ENCODE measurements at places on chromosomes 7 and 10.

DNA sequence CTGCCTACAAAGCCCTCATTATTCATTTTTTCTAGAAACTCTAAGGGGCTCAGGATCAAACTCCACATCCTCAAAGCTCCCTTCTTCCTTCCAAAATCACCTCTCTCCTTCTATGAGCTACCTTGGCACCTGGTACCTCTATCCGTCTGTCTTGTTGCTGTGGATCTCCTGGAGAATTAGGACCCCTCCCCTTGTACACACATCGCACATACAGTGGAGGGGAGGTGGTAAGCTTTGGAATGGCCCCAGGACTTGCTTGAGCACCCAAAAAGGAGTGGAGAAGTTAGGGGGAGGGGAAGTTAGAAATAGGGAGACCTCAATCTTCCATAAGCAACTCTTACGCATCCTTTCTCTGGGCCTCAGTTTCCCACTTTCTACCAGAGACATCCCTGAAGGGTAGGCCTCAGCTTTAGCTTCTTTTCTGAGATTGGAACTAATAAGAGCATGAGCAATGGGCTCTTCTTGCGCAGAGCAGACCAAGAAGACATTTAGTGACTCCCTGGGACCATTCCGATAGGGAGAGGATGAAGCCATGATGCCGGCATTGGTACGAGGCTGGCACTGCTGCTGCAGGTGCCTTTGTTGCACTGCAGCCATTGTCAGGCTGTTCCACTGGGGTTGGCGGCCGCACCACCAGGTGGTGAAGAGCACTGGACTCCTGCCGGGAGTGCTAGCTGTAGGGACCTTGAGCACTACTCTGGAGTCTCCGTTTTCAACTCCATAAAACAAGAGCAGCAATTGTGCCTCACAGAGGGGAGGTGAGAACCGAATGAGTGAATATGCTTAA, 4.5 kb downstream of the CYP26C1 start:
- H3K36me3 ChIP-seq, result peaks cover 22% of the 10 kb centered on the region
- peaks cover 42% of the 10 kb centered on the region for H3K27me3 ChIP-seq

DNA sequence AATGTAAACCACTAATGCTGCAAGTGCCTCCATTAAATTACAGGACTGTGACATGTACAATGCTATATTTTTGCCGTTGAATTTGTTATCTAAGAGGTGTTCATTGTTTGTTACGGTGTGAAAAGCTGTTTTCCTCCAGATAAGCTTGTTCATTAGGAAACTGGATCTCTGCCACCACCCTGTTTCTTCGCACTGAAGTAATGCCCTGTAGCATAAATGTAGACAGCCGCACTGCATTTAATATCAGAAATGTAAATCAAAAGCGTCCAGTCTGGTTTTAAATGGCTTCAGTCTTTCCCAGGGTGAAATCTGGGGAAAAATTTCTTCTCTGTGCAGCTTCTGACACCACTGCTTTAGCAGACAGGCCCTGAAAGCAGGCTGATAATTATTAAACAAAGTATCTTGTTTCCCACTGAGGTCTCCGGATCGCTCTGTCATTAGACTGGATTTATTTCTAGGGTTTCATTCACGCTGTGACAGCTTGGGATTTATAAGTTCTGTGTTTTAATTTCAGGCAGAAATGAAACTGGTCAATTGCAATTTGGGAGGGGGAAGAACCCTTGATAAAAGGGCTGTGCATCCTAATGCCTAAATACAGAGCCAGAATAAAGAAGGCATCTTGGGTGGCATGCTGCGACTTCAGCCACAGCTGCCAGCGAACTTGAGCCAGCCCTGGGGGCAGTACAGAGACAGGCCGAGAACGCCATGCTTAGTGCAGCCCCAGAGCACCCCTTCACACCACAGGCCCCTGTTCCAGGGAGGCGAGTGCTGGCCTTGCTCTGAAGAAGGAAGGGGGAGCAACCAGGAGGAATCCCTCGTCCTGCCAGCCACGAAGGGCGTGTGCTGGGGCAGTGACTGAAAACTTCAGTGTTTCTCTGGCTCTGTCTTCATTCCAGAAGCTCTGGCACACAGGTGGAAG, 547.7 kb upstream of the GALNT17 start:
- H3K27ac ChIP-seq, result no peak overlapping the region
- peaks cover 2% of the 10 kb centered on the region for H3K27me3 ChIP-seq
- no peak overlapping the region for H3K4me3 ChIP-seq
- peaks cover 62% of the 10 kb centered on the region for H3K4me1 ChIP-seq
- H3K36me3 ChIP-seq, result no peaks in the 10 kb centered on the region

DNA sequence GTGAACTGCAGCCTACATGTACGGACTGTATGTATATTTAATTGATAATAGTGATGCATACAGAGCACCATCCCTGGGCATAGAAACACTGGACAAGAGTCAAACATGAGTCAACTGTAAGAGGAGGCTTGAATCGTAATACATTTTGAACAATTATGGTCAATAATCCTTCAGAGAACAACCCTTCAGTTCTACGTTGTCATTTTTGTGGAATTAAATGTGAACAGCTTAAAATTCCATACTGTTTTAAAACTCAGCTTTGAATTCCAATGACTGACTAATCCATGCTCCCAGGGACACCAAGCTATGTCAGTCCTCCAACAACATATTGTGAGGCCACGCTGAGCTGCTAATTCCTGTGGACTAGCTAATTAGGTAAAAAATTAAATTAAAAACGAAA, 41.5 kb upstream of the KMT2E start:
- no peak overlapping the region for H3K27ac ChIP-seq
- H3K4me3 ChIP-seq, result no peak overlapping the region
- H3K36me3 ChIP-seq, result peaks cover 4% of the 10 kb centered on the region

DNA sequence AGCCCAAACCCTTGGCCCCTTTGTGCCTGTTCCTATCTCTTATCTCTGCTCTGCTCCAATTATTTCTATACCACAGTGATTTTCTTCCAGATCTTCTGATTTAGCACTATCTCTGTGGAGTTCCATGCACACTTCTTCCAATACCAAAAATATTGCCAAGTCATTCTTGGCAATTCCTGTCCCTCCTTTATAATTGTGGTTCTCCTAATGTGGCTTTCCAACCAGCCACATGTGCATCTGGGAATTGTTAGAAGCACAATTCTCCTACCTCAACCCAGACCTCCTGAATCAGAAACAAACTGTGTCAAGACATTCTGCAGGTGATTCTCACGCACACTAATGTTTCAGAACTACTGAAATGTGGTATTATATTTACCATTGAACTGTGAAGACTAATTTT, 447.8 kb upstream of the IGFBP3 start:
- H3K36me3 ChIP-seq, result no peaks in the 10 kb centered on the region
- DNase-seq, result no peak
- no peaks in the 10 kb centered on the region for H3K4me1 ChIP-seq
- no peak overlapping the region for H3K27ac ChIP-seq

Measured in endothelial cell (in vitro differentiated cells).